Parietal lobe (tissue), 2 donors: ENCODE measurements at places on chromosomes 11 and 22. TPM values are rescaled to one million over a fixed set of nuclear protein-coding genes. Genes with fewer than 3 reads are reported as not detected.

Gene RIC3
- 61.0 TPM for total RNA-seq

Gene USP2
- 5.0 TPM for total RNA-seq

Gene MS4A1
- not detected for total RNA-seq

Gene TMPRSS6
- total RNA-seq: not detected

Gene MMP12
- not detected for total RNA-seq

Gene TMEM223
- total RNA-seq: 15.7 TPM

Gene OR56B4
- not detected for total RNA-seq

Gene IL18
- total RNA-seq: not detected

Gene SLC22A9
- total RNA-seq: not detected

Gene PICALM
- total RNA-seq: 732 TPM

Gene CDC42EP2
- 9.4 TPM for total RNA-seq

Gene SLC22A25
- not detected for total RNA-seq
